Suppressor macrophage treated with lipopolysaccharide for 1 hour (primary cell): ENCODE measurements at places on chromosomes 4 and X.
A peak's percentile ranks its signal among the peaks of the same experiment; 100 is the strongest.

DNA sequence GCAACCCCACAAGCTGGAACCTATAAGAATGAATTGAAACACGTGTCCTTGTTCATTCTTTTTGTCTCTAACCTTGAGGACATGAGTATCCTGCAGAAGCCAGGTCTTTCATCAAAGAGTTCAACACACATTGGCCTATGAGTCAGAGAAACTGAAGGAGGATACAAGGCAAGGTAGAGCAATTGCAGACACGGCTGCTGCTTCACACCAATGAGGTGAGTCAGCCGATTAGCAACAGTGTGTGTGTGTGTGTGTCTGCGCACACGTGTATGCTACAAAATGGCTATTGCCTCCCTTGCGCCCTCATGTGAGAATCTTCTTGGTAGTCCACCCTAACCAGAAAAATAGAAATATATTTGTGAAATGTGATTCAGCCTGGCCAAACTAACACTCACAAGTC lies 1477.7 kb upstream of the IGFBP7 start:
- DNase-seq = no peak

DNA sequence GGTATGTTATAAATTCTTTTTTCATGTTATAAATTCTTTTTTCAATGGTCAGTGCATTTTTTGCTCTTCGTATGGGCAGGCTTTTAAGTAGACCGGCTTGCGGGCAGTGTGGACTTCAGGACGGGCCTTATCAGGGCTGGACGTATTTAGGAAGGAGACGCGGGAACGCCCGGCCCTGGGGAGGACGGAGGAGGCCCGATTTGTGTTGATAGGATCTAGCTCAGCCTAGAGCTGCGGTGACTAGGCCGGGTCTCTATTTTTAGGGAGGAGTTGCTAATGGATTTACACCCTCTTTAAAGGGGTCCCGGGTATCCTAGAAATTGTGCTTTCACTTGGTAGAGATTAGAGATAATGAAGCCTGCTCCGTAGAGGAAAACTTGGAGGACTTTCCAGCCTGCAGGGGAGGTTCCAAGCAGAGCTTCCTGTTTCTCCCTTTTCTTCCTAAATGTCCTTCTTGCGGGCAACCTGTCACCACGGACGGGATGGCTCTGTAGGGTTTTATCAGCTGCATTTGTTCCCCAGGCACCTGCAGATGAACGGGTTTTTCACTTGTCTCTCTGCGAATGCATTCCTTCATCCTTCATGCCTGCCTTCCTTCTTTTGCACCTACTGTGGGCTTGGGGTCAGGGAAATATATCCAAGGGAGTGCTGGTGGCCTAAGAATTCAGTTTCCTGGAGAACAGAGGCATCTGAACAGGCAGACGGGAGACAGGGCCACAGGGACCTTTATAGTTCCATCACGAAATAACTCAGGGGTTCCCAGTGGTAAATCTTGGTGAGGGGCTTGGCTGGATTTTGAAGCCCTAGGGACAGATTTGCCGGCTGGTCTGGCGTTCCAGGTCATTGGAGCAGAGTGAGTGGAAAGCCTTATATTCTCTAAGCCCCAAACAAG lies 1.4 kb downstream of the CD99 start:
- DNase-seq = peak; percentile 71

- DNase-seq = peak; percentile 74
Observed at GRCh38 chr4:107719207-107719921, 670 bp downstream of the PAPSS1 start.

GRCh38 chr4:6452116-6452896 lies 20.1 kb downstream of the PPP2R2C start:
- DNase-seq = no peak

DNA sequence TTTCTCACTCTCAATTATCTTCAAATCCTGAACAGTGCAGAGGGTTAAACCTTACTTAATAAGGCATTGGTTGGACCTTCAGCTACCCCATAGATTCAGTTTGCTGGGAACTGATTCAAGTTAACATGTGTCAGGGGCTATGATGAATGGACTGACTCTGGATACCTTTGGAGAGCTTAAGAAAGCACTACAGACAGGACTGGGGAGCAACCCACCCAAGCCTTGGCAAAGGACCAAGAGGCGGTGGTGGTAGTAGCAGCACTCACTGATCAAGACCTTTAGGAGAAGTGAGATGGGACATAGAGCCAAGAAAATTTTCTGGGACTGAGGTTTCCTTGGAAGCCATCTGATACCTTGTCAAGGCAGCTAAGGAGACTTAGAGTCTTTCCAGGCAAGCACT lies 43.0 kb upstream of the TAPT1 start:
- no peak for DNase-seq
